ENCODE measurements at places on chromosomes 6 and 20.

DNA sequence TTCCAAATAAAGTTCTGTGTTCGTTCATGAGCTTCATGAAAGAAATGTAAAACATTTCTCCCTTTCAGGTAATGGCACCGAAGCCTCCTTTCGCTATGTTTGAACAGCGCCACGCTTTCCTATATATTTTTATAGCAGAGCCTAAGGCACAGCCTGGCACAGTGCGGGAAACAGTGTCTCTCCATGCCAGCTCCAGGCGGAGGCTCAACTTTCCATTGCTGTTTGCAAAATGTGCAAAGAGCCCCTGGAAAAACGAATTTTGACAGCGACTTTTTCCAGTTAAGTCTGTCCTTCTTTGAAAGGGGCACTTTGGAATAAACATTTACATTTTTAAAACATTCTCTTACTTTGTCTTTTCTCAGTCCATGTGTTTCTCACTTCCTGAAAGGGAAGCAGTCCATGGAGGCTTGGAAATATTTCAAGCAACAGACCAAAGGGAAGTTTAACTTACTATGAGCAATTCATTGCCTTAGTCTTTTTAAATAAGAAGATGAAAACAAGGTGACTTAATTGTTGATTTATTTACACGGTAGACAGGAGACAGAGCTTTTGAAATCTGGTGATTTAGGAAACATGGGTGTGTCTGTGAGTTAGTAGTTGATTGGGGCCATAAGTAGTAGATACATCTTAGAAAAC, 769 bp downstream of the CCN6 start:
- DNase-seq = no peak

DNA sequence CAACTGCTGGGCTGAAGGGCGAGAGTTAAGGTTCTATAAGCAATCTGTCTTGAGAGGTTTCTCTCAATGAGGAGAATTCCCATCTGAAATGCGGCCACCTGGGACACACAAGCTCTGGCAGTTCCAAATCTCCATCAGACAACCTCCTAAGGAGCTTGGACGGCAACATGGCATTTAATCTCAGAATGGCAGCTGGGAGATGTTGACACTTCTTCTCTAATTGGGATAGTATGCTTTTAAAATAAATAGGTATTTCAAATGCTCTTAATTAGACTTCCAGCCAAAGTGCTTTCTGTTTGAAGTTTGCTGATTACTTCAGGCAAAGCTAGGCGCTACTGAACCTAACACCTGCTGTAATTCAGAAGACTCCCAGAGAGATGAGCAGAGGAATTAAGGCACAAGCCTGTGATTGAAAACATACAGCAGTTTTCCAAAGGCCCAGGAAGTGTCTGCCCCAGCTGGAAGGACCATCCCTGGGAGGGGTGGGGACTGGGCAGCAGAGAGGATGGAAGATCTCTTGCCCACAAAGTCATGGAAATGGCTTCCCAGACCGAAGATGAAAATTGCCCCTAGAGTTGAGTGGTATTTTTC, 59.1 kb upstream of the KCNK16 start:
- no peak for DNase-seq

- DNase-seq = no peak
Measured at GRCh38 chr6:87722540-87723169, 20.6 kb upstream of the AKIRIN2 start.

DNA sequence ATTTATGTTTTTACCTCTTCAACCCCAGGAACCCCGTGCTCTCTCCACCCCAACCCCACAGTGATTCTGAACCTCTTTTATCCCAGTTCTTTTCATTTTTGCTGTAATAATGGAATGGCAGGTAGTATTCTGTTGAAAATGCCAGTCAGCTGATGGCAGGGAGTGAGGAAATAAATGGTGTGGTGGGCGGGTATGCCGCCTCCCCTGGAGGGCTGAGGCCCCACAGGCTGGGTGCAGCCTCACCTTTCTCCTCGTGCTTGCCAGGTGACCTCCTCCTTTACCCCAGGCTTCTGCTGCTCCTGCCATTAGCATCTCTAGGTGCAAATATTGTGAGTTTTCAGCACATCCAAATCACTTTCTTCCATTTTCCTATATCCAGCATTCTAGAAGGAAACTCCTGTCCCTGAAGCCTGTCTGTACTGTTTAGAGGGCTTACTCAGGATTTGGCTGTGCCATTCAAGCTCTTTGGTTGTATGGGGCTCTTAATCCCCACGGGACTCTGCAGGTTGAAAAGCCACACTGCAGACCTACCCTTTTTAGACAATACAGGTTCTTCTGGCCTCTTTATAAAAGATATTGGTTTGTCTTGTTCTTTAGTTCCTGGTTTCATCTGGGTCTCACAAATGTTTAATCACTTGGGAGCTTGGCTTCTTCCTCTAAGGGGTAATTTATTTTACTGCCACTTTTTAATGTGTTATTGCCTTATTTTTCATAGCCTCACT, 201.8 kb downstream of the JARID2 start:
- no peak for DNase-seq

DNA sequence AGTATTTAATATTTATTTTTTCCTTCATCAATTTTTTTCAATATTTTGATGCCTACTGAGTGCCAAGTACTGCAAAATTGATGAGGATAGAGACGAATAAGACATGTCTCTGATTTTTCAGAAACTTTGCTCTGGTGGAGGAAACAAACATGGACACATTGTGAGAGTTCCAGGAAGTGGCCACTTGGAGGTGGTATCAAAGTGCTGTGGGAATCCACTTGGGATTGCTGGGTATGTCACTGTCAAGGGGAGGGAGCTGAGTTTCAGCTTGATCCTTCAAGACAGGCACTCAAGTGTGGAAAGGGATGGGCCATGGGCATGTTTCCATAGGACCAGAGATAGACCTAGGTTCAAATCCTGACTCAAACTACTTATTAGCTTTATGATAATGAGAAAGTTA, 24.5 kb upstream of the ABCC10 start:
- DNase-seq = no peak
